Gastroesophageal sphincter (tissue), 4 donors: ENCODE measurements at places on chromosomes 13 and 19.

DNA sequence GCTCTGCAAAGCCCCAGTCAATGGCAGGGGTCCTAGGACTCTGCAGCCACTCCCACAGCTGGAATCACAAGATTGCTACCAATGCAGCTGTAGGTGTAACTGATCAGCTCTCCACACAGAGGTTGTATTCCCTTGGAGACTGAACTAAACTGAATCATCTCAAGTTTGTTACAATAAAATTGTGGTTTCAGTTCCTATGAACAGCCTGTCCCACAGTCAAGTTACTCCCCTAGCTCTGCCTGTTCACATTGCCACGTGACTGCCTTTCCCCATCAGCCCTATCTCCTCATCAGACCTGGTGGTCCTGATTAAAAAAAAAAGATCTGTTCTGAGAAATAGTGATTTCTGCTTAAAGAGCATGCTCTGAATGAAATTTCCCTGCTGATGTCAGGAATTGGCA lies 287.9 kb upstream of the NBEA start:
- no peaks in the 10 kb centered on the region for H3K27me3 ChIP-seq
- H3K36me3 ChIP-seq, result no peaks in the 10 kb centered on the region
- H3K27ac ChIP-seq, result no peak overlapping the region
- H3K4me3 ChIP-seq, result no peak overlapping the region

DNA sequence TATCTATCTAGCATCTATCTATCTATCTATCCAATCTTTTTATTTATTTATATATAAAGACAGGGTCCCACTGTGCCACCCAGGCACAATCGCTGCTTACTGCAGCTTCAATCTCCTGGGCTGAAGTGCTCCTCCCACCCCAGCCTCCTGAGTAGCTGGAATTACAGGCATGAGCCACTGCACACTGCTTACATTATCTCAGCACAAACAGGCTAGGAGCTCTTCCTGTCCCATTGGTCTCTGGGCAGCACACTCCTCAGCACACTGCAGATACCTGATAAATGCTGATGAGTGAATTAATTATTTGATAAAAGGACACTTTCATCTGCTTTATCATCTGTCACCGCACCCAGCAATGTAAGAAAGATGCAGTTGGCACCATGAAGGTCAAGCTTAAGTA lies 16.1 kb downstream of the ZNF562 start:
- H3K36me3 ChIP-seq, result peaks cover 9% of the 10 kb centered on the region
- no peak overlapping the region for H3K4me3 ChIP-seq
- no peak for ATAC-seq
- H3K27ac ChIP-seq, result no peak overlapping the region
- H3K27me3 ChIP-seq, result no peaks in the 10 kb centered on the region

DNA sequence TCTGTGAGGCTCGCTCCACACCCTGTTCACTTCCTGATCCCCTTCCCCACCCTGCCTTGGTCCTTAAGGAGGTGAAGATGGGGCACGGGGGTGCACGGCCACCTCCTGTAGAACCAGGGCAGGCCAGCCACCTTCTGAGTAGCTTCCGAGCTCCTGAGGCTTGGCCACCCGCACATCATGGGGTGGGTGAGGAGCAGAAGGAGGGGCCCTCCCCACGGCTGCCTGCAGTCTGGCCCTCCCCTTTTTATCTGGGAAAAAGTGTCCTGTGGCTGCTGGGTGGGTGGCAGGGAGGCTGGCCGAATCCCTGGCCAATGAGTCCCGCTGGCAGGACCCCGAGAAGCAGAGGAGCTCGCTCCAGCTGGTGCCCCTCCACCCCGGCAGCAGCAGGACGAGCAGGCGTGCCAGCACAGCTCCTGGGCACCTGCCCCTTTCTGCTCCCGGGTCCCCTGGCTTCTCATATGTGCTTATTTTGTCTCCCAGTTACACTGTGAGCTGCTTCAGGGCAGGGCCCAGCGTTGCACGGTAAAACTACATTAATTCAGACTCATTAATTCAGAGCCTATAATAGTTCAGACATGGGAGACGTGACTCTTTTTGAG lies 135.0 kb downstream of the KDM4B start:
- H3K27ac ChIP-seq, result peak overlapping the region; percentile 38
- no peaks in the 10 kb centered on the region for H3K27me3 ChIP-seq
- peak overlapping the region; percentile 13 for H3K4me3 ChIP-seq
- H3K36me3 ChIP-seq, result peaks cover 49% of the 10 kb centered on the region

DNA sequence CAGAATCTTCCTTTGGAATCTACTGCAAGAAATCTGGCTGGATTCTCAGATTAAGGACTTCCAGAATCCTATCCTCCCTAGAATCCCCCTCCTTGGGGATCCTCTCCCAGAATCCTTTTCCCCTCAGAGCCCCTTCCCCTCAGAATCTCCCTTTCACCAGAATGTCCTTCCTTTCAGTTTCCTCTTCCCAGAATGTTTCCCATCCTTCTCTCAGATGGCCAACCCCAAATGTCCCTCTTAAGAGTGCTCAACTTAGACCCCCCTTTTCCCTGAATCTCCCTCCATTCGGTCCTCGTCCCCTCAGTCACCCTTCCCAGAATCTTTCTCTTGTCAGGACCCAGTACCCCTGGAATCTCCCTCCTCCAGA lies 584 bp upstream of the RPS16 start:
- H3K27ac ChIP-seq, result peak overlapping the region; percentile 63
- no peak for ATAC-seq
- peaks cover 18% of the 10 kb centered on the region for H3K4me1 ChIP-seq
- peaks cover 36% of the 10 kb centered on the region for H3K36me3 ChIP-seq

DNA sequence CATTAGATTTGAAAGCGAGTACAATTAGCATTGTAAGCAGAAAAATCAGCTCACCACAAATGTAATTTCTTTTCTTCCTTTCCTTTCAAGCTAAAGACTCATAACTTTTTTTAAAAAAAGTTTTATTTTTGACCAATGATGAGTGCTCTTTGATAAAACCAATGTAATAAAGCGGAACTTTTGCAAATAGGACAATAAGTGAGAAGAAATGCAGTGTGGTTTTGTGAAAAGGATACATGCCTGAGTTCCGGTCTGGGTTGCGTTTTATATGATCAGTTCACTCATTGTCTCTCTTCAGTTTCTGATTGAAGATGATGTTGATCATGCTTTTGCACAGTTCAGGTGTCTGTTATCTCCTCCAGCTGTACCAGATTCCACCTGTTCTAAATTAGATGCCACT lies 274.4 kb downstream of the KLF12 start:
- H3K27me3 ChIP-seq, result no peaks in the 10 kb centered on the region
- no peaks in the 10 kb centered on the region for H3K36me3 ChIP-seq
- no peak overlapping the region for H3K27ac ChIP-seq
- H3K4me1 ChIP-seq, result no peaks in the 10 kb centered on the region

GRCh38 chr19:32287811-32288227 lies 57.6 kb upstream of the ZNF507 start:
- H3K4me3 ChIP-seq, result no peak overlapping the region
- peak; percentile 69 for ATAC-seq
- H3K4me1 ChIP-seq, result peaks cover 15% of the 10 kb centered on the region
- H3K36me3 ChIP-seq, result no peaks in the 10 kb centered on the region
- no peak overlapping the region for H3K27ac ChIP-seq
